ENCODE measurements at places on chromosomes 3 and 15.

GRCh38 chr3:149815321-149815720 is 2.3 kb downstream of the RNF13 start:
- DNase-seq: no peak

- no peak for DNase-seq
Observed at GRCh38 chr15:43792761-43793476, 799 bp downstream of the SERF2 start.

- no peak for DNase-seq
Observed at GRCh38 chr3:59103552-59103951, 53.7 kb upstream of the CFAP20DC start.

- no peak for DNase-seq
Observed at GRCh38 chr15:62781081-62781497, 261.5 kb upstream of the TPM1 start.

GRCh38 chr3:129278966-129279906 is 566 bp downstream of the HMCES start:
- peak; percentile 18 for DNase-seq

GRCh38 chr3:59818033-59818918 is 768.5 kb upstream of the CFAP20DC start:
- DNase-seq: no peak

DNA sequence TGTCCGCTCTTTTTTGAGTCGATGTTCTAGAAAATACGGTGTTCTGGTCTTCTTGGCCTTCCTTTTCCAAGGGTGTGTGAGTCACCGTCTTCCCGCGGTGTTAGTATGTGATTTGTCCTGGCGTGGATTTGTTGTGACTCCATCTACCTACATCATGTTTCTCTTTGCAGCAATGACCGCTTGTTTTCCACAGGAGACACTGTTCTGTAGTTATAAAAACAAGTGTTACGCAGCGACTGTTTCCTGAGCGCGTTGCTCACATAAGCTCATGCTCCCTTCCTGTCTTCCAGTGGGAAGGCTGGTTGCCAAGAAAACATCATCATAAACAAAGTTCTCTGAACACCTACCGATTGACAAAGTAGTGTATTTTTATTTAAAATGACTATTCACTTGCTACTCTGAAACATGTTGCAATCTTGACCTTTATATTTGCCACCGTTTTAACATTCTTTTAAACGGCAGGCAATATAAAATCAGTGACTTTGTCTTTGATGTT is 19.0 kb downstream of the USP13 start:
- no peak for DNase-seq

DNA sequence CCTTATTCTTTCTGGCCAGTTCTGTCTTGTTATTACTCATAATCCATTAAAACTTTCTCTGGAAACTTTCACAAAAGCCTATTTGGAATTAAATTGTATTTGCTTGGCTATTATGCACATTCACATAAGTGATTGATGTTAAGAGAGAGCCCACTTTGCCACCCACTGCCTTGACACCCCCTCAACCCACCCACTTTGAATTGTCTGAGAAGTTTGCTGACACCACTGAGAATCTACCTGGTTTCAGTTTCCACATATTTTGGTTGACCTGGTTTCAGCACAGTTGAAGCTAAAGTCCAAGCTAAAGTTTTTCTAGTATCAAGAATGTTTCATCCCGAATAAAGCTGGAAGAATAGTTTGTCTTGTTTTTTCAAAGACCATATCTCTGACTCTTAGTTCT is 70.9 kb downstream of the ARMC8 start:
- no peak for DNase-seq
